ENCODE measurements at places on chromosomes 16 and 17.

- no peak for DNase-seq
- H3K36me3 ChIP-seq = no peaks in the 10 kb centered on the region
- H3K4me3 ChIP-seq = no peak overlapping the region
- no peak overlapping the region for H3K27ac ChIP-seq
- peaks cover 83% of the 10 kb centered on the region for H3K27me3 ChIP-seq
Measured at GRCh38 chr17:49482144-49482817, 12.8 kb upstream of the NGFR start.

GRCh38 chr17:78741644-78742284, 40.3 kb downstream of the CYTH1 start:
- H3K4me1 ChIP-seq = peaks cover 14% of the 10 kb centered on the region
- H3K4me3 ChIP-seq = no peak overlapping the region
- no peaks in the 10 kb centered on the region for H3K36me3 ChIP-seq
- no peak for DNase-seq
- H3K27me3 ChIP-seq = no peaks in the 10 kb centered on the region
- H3K27ac ChIP-seq = no peak overlapping the region

GRCh38 chr16:8819411-8820034, 21.9 kb downstream of the PMM2 start:
- DNase-seq = no peak
- no peak overlapping the region for H3K4me3 ChIP-seq
- no peaks in the 10 kb centered on the region for H3K27me3 ChIP-seq
- H3K36me3 ChIP-seq = peaks cover 12% of the 10 kb centered on the region
- H3K27ac ChIP-seq = no peak overlapping the region

- no peaks in the 10 kb centered on the region for H3K4me1 ChIP-seq
- H3K27me3 ChIP-seq = no peaks in the 10 kb centered on the region
- no peak overlapping the region for H3K27ac ChIP-seq
- H3K36me3 ChIP-seq = no peaks in the 10 kb centered on the region
- peak overlapping the region; percentile 81 for H3K4me3 ChIP-seq
Measured at GRCh38 chr16:19883296-19883965, 1.2 kb downstream of the GPRC5B start.

DNA sequence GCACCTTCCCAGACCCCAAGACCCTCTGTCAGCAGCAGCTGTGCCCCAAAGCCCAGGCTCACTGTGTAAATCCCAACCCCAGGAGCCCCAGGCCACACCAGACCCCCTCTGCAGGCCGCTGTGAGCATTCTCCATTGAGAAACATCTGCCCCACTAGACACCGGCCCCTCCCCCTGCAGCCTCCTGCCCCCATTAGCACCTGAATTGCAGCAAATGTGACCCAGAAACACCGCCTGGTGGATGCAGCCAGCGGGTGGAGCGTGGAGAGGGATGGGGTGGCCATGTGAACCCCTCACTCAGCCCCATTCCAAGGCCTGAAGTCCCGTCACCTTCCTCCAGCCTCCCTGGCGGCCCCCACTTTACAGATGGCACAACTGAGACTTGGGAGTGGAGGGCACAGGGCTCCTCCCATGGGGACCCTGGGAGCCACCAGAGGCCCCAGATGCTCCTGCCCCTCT, 2.2 kb downstream of the UBALD1 start:
- H3K4me1 ChIP-seq = peaks cover 29% of the 10 kb centered on the region
- H3K36me3 ChIP-seq = no peaks in the 10 kb centered on the region
- DNase-seq = no peak
- peak overlapping the region; percentile 87 for H3K4me3 ChIP-seq

DNA sequence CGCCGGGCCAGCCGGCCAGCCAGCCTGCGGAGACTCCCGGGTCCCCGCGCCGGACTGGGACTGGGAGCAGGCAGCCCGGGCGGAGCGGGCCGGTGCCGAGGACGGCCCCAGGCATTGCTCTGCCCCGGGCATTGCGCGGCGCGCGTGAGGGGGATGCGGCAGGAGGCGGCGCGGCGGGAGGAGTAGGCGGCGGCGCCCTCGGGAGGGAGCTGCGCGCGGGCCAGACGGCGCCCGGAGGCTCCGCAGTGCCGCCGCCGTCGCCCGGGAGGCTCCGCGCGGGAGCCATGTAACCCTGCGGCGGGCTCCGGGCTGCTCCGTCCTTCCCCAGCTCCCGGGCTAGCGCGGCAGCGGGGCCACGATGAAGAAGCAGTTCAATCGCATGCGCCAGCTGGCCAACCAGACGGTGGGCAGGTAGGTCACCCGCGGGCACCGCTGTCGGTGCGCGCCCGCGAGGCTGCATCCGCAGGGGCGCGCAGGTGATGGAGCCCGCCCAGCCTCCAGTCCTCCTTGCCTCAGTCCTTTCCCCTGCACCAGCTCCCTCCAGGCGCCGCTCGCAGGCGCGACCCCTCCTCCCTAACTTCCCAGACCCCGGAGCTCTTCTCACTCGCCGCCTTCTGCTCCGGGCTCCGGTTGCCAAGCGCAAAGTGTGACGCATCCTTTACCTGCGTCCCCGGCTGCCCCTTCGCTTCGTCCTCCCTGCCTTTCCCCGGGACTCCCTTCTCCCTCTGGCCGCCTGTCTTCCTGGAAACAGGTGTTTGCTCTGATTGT, at the start of gene ARHGAP44:
TSS of gene ARHGAP44 (plus strand) at position 18 of the 768 bp plus-strand sequence. CDS start at position 359, 341 bp downstream.
- no peaks in the 10 kb centered on the region for H3K4me1 ChIP-seq
- H3K4me3 ChIP-seq = no peak within 1 kb of the TSS
- no peaks in the 10 kb centered on the region for H3K36me3 ChIP-seq
- DNase-seq = no peak

- H3K4me1 ChIP-seq = no peaks in the 10 kb centered on the region
- no peak overlapping the region for H3K27ac ChIP-seq
- DNase-seq = no peak
- no peak overlapping the region for H3K4me3 ChIP-seq
Measured at GRCh38 chr16:2095918-2096582, 39.6 kb downstream of the PKD1 start.

- peaks cover 22% of the 10 kb centered on the region for H3K4me1 ChIP-seq
- H3K27me3 ChIP-seq = no peaks in the 10 kb centered on the region
- H3K4me3 ChIP-seq = no peak overlapping the region
- H3K27ac ChIP-seq = no peak overlapping the region
- no peaks in the 10 kb centered on the region for H3K36me3 ChIP-seq
Measured at GRCh38 chr16:2715966-2716885, 3.8 kb downstream of the PRSS27 start.

DNA sequence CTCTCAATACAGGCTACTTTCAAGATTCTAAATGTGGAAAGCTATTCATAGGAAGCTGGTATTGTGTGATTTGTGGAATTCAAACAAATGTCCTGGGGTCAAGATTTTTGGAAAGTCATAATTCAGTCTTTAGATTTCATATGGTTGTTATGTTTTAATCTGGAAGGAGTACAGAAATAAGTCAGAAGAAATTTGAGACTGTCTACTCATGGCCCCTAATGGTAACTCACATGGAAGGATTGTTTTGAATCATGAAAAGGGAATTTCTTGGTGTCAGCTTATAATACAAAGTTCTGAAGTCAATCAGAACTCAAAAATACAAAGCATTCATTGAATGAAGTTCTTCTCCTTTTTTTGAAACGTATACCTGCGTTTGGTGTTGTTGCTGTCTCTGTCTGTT, 3.1 kb downstream of the KCNJ2 start:
- peaks cover 11% of the 10 kb centered on the region for H3K27me3 ChIP-seq
- H3K4me3 ChIP-seq = no peak overlapping the region
